ENCODE measurements at places on chromosomes 2 and 18.

DNA sequence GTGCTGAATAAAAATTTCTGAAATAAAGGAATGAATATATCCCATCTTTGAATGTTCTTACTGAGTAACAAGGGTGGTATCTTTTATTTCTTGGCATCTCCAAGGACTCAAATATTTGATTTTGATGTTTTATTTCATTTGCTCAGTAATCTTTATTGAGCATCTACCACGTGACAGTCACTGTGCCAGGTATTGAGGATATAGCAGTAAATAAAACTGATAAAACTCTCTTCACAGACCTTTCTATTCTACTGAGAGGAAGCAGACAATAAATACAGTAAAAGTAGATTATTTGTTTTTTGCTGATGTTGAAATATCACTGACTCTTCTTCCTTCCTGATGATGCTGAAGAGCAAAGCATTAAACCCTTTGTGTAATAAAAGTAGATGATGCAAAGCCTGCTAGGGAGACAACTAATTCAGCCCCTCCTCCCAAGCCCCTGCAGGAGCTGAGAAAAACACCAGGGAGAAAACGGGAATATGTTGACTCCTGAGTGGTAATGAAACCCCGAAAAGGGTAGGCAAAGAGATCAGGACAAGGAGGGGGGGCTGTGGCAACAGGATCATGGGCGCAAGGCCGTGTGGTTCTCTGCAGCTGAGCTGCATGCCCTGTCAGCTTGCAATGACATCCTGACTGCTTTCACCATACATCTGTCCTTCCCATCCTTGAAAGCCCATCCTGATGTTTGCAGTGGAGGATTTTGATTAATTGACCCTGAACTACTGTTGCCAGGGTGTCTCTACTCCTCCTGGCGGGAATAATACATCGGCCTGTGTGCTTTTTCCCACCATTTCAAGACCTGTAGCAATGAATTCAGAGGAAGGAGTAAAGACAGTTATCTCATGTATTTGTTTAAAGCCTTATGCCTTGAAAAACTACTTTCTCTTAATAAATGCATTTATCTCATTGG, 117.4 kb downstream of the EML6 start:
- DNase-seq, result no peak

GRCh38 chr18:59065684-59066083, 74.0 kb upstream of the SEC11C start:
- DNase-seq, result no peak

DNA sequence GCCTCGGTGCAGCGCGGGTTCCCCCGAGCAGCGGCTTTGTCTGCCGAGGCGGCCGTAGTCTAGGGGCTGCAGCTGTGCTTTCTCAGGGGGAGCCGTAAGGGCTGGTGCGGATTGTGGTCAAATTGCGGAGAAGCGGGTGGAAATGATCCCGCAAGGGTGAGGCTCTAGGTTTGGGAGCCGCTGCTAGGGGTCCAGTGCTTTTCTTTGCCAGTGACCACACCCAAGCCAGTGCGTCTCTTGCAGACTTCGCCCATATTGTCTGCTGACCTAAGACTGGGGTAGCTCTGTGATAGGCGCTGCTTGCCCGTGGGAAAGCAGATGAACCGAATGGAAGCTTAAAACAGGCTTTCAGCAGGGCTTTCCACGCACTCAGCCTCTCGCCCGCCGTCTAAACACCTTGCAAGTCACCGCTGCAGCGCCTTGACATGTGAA, 2.1 kb downstream of the DPYSL5 start:
- no peak for DNase-seq

GRCh38 chr2:239236043-239236807, 164.6 kb downstream of the HDAC4 start:
- no peak for DNase-seq

- no peak for DNase-seq
Measured at GRCh38 chr2:127106457-127106990, 430 bp downstream of the BIN1 start.

DNA sequence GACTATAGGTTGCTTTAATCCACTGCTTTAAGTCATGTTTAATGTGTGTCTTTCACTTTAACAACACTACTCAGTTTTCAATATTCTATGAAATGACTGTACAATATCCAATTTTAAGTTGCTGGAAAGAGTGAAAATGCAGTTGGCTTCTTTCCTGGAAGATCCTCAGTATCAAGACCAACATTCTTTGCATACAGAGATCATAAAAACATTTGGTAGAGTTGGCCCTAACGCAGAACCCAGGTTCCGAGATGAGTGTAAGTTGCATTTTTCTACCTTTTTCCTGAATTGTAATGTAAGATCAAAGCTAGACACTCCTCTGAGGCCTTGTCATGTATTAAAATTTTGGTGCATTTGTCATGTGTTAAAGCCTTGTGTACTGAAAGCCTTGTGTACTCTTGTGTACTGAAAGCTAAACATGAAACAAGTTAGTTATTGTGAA, 42.9 kb upstream of the TNFRSF11A start:
- DNase-seq, result no peak

GRCh38 chr18:63410792-63411191, 11.5 kb downstream of the VPS4B start:
- DNase-seq, result no peak

GRCh38 chr2:101682311-101682710, 15.2 kb upstream of the MAP4K4 start:
- no peak for DNase-seq

DNA sequence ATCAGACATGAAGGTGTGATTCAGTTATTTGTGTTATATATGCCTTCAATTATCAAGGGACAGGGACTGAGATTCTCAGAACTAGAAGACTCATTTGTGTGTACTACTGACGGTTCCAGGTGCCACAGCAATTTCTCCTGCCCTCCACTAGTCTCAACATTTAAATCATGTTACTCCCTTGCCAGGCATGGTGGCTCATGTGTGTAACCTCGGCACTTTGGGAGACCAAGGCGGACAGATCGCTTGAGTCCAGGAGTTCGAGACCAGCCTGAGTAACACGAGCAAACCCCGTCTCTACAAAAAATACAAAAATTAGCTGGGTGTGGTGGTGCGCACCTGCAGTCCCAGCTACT, 1.1 kb downstream of the CNDP2 start:
- no peak for DNase-seq

DNA sequence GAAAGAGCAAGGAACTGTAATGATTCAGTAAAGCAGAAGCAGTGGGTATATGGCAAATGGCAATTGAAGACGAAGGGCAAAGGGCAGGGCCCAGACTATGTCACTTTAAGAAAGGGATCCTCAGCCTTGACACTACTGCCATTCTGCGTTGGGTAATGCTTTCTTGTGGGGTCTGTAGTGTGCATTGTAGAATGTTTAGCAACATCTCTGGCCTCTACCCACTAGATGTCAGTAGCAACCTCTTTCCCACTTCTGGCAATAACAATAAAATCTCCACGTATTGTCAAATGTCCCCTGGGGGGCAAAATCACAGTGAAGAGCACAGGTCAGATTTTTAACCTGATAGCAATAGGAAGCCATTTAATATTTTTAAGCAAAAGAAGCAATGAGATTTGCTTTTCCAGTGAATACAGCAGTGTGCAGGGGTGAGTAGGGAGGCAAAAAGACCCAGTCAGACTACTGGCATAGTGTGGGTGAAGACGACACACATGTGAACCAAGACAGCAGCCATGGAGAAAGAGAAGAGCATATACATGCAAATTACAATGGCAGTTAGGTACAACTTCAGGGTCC, 209.5 kb downstream of the DYM start:
- no peak for DNase-seq

GRCh38 chr2:4085186-4085585, 381.8 kb downstream of the DCDC2C start:
- DNase-seq, result no peak

DNA sequence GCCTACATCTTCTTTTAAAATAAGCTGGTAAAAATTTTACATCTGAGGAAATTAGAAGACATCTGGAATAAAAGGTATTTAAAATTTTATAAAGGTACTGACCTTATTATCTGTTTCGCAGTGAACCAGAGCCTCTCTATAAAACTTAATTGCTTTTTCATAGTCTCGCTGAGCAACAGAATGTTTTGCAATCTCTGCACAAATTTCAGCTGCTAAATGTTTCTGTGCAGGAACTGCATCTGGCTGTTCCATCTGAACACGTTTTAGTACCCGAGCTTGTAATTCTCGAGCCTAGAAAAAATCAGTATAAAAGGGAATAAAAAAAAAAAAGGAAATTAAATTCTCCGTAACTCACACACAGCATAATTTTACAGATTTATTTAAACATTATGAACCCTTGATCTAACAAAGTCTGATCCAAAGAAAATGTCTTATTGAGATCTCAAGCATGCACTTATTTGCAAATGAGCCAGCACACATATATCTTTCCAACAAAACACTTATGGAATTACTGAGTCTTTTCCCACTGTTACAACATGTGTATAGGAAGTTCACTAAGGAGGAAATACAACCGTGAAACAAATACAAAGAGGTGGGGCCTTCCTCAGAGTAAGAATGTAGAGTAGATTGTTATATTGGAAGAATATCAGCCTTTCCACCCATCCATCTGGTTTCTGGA, 51.8 kb downstream of the TTC21B start:
- no peak for DNase-seq

DNA sequence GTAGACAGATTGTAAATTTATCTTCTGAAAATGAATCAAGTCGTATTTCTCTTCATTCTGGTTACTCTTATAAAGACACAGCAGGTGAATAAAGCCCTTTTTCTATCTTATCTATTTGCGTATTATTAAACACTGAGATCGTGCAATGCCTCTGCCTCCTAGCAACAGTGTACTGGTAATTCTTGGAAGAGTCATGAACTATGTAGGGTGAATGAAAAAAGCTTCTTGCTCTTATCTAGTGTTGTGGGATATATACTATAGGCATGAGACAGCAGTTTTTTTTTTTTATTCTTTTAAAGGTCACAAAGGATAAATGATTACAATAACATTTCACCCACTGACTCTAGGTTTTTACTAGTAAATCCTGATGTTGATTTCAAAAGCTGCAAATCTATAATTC, 324.2 kb downstream of the PDE11A start:
- DNase-seq, result no peak

DNA sequence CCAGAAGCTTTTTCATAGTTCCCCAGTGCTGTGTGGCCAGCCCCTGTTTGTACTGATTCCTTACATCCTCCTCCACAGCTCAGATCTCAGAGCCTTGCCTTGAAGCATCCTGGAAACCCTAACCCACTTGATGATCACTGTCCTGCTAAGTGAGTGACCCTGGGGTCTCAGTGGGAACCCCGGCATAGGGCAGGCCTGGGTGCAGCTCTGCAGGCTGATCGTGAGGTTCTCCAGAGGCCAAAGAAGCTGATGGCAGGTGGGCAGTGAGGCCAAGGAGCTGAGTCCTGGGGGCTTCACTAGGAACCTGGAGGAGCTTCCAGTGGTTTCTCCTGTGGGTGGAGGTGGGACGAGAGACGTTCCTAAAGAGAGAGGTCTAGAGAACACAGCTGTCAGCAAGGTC, 47.4 kb upstream of the BIN1 start:
- no peak for DNase-seq

DNA sequence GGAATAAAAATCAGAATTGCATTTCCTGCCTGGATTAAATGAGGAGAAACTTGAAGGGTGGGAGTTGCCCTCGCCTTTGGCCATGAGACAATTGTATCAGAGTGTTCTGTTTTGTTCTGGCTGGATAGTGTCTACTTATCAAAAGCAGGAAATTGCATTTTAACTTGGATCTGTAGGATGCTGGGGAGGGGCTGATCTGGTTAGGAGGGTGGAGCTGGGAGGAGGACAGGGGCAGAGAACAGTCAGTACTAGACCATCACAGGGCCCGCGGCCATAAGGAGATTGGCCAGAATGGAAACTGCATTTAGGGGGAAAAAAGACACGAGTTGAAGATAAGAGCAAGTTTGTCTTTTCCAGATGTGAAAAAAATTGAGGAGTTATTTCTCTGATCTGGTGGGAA, 199.1 kb upstream of the POU3F3 start:
- no peak for DNase-seq

- DNase-seq, result no peak
Measured at GRCh38 chr2:67604360-67604759, 207.2 kb downstream of the ETAA1 start.

- DNase-seq, result no peak
Measured at GRCh38 chr2:10256515-10257031, 46.1 kb upstream of the HPCAL1 start.

GRCh38 chr18:8107426-8107825, 501.8 kb upstream of the RAB12 start:
- DNase-seq, result no peak

DNA sequence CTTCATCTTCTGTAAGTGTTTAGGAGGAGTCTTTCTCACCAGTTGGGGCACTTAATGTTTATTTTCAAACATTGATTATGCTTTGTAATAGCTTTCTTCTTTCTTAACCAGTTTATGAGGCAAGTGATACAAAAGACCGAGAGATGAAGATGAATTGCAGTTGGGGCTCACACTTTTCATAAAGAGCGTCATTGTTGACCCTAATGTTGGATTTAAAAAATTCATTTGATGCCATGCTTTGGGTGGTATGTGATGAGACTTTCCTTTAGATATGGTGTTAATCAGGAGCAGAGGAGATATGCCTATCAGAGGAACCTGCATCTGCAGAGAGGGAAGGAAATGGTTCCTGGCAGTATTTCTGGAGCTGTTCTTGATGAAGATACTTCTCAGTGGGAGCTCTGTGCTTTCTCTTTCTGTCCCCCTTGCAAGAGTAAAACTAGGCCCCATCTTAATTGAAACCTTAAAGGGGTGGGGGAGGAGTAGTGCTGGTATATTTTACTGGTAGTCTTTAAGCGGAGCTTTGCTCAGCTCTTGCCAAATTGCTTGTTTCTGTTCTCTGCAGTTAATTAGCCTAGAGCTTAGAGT, 2.3 kb downstream of the EML4 start:
- no peak for DNase-seq

GRCh38 chr2:83993873-83994632, 465.0 kb downstream of the SUCLG1 start:
- DNase-seq, result no peak

DNA sequence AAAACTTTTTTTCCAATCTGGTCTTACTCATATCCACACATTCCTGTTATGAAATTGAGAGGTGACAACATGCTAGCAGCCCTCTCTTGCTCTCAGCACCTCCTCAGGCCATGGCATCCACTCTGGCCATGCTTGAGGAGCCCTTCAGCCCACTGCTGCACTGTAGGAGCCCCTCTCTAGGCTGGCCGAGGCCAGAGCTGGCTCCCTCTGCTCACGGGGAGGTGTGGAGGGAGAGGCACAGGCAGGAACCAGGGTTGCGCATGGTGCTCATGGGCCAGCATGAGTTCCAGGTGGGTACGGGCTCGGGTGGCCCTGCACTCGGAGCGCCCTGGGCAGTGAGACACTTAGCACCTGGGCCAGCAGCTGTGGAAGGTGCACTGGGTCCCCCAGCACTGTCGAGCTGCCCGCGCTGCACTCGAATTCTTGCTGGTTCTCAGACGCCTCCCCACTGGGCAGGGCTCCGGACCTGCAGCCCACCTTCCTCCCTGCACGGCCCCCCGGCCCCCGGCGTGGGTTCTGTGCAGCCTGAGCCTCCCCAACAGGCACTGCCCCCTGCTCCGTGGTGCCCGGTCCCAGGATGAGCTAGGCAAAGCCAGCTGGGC, 1669.6 kb upstream of the CELF4 start:
- no peak for DNase-seq

- no peak for DNase-seq
Measured at GRCh38 chr2:163351966-163352365, 383.8 kb downstream of the FIGN start.

GRCh38 chr2:14656146-14656545, 23.6 kb downstream of the LRATD1 start:
- DNase-seq, result no peak

Measured in stimulated activated CD8-positive, alpha-beta memory T cell treated with anti-CD3 and anti-CD28 coated beads, Interleukin-2, amount 100 ng/mL, for 1 hour (primary cell).